ENCODE measurements at places on chromosomes 1 and 21.
A peak's percentile ranks its signal among the peaks of the same experiment; 100 is the strongest.

DNA sequence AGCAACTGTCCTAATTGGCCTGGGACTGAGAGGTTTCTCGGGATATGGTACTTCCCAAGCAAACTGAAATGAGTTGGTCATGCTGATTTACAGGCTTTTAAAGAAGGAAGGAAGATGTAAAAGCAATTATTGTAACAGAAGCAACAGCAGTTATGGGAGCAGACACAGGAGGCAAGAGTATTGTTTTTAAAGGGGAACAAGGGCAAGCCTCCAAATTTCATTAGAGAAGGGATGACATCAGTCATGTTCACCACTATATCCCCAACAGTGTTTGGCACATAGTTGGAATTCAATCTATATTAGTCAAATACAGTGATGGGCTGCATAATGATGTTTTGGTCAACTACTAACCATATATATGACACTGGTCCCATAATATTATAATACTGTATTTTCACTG is 46.0 kb upstream of the JUN start:
- no peak for DNase-seq

DNA sequence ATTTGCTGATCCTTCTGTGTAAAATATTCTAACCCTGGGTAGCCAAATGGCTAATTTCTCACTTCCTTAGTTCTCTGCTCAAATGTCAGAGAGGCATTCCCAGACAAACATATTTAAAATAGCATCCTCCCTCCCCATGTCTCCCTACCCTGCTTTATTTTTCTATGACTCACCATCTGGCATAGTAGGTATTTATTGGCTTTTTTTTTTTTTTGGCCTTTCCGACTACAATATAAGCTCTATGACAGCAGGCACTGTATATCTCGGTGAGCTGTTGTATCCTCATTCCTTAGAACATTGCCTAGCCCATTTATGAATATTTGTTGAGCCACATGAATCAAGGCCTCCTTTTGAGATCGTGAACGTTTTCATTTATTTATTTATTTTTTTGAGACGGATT is 1.5 kb upstream of the NEK7 start:
- peak; percentile 82 for DNase-seq

- DNase-seq, result peak; percentile 66
These were observed 5.9 kb downstream of the ADPRS start for GRCh38 chr1:36094621-36095061.

- DNase-seq, result no peak
These were observed 30.5 kb upstream of the B3GALT2 start for GRCh38 chr1:193216920-193217319.

DNA sequence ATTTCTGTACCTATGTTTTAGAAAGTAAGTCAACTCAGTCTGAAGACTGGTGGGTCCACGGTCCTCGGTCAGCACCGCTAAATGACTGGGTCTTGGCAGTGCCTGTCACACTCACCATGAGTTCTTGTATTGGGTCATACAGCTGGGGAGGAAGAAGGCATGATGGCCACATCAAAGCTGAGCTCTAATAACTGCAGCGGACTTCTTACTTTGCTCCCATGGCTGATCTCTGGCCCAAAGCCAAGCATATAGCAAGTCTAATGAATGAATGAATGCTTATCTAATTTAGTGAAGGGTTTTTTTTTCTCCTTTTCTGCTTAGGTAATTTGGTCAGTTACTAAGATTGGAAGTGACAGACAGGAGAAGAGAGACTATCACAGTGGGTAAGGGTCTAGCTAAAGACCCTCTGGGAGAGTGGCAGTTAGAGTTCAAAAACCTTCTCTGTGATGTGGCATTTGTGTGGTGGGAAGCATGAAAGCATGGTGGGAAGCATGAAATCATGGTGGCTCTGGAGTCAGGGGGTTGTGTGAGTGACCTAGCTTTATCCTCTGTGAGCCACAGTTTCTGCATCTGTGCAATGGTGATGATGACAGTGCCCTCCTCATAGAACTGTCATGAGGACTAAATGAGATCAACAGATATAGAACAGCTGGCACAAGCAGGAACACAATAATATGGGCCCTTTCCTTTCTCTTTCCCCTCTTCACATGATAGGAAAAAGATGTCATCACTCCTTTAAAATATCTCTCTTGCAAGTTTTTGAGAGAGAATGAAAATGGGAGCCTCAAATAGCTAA is 78.9 kb upstream of the JAK1 start:
- DNase-seq, result no peak

DNA sequence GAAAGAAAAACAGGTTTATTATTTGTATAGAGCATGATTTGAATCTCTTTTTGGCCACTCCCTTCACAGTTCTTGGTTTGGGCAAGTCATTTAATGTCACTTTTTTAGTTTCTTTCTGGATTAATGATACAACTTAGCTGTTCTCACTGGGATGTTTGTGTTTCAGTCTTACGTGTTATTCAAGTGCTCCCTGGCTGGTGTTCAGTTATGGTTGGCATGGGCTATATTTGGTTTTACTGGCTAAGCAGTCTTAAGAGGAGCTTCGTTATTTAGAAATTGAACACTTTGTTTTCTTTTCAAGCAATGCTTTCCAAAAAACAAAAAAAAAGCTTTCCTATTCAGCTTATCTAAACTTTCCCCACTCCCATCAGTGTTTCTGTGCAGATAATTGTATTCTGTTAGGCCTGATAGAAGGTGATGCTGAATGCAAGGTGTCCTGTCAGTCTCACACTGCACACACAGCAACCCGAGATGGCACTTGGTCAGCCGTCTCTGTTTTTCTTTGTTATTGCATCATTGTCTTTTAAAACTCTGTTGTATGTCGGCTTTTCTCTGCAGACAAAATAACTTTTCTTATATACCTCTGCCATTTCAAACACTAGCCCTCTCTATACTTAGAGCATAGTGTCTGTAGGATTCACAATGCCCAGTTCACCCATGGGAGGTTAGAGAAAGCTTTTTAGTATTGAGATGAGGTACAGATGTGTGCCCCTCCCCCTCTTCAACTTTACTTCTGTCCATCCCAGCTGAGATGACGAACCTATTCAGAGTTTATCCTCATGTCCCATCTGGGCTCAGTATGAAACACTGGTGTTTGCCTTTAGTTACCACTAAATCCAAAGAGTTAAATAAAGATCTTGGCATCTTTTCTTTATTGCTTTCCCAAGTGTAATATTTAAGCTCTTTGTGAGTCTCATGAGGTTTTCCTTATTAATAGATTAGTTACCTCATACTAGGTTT is 80.2 kb downstream of the VPS13D start:
- peak; percentile 71 for DNase-seq

DNA sequence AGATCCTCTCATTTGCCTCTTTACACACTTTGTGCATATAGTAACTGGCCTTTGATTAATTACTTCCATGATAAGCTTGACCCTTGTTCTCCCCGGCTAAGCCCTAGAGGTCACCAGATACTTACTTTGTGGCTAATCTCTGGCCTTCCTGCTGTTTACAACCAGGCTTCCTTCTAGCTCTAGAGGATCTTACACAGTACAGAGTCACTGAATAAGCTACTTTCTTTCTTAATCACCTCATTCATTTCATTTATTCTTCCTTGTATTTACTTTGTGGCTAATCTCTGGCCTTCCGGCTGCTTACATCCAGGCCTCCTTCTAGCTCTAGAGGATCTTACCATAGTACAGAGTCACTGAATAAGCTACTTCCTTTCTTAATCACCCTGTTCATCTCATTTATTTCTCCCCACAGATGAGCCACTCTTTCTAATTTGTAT is 144.3 kb upstream of the C1orf21 start:
- DNase-seq, result peak; percentile 52

Measured in fibroblast of the aortic adventitia (primary cell).